ENCODE measurements at places on chromosomes 12 and 14. TPM values are rescaled to one million over a fixed set of nuclear protein-coding genes. Genes with fewer than 3 reads are reported as not detected.
A peak's percentile ranks its signal among the peaks of the same experiment; 100 is the strongest.

KRT83 gene
- total RNA-seq, result not detected

ARHGAP9 gene
- 9.8 TPM for total RNA-seq

P2RX7 gene
- total RNA-seq, result 0.21 TPM

BEGAIN gene
- not detected for total RNA-seq

DIO3 gene
- total RNA-seq, result not detected

RHOF gene
- 2.4 TPM for total RNA-seq

GRCh38 chr14:26522967-26523366 is 74.9 kb downstream of the NOVA1 start:
- no peak for DNase-seq

- DNase-seq, result no peak
Observed at GRCh38 chr14:50381823-50382287, 14.8 kb downstream of the CDKL1 start.

DNA sequence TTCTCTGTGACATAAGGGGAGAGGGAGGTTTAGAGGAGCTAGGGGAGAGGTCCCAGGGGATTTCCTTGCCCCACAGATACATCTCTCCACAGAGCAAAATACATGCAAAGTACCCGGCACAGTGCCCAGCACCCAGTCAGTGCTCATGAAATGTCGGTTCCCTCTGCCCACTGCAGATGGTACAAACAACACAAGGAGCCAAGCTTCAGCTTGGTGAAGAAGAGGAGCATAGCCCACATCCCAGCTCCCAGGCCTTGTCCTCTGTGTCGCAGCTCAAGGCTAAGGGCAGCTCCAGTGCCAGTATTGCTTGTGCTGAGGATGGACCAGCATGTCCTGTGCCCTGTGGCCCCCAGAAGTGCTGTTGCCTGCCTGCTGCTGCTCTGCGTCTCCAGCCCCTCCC is 35.0 kb upstream of the FKBP4 start:
- no peak for DNase-seq

- no peak for DNase-seq
Observed at GRCh38 chr14:77144412-77145115, 3.0 kb upstream of the ZDHHC22 start.

GRCh38 chr14:67269298-67270060 is 28.2 kb downstream of the PALS1 start:
- peak; percentile 59 for DNase-seq

DNA sequence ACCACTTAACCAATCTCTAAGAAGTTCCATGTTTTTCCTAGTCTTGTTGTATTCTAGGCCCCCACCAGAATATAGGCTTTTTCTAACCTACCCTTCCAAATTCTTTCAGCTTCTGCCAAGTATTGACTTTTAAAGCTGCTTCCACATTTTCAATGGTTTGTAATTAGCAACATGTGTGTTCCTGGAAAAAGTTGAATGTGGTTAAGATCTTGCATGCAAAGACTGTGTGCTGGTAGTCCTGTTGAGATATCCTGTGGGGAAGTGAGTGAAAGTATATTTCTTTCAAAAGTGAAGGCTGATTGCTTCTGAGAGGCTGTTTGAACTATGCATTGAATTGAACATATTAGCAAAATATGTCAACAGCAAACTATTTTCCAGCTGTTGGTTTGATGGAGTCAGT is 646 bp upstream of the OR6C4 start:
- no peak for DNase-seq

DNA sequence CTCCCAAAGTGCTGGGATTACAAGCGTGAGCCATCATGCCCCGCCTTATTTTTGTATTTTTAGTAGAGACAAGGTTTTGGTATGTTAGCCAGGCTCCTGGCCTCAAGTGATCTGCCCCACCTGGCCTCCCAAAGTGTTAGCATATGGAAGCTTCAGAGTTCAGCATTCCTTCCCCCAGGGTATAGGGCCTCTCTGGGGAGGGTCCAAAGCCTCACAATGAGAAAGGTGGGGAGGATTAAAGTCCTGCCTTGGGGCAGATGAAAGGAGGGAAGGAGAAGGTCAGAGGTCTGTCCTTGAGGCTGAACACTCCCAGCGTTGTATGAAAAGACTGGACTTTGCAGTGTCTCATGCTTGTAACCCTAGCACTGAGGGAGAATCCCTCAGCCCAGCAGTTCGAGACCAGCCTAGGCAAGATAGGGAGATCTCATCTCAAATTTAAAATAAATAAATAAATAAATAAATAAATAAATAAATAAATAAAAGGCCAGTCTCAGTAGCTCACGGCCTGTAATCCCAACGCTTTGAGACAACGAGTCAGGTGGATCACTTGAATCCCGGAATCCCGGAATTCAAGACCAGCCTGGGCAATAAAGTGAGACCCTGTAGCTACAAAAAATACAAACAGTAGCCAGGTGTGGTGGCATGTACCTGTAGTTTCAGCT is 22.0 kb upstream of the RCOR1 start:
- DNase-seq, result no peak

DNA sequence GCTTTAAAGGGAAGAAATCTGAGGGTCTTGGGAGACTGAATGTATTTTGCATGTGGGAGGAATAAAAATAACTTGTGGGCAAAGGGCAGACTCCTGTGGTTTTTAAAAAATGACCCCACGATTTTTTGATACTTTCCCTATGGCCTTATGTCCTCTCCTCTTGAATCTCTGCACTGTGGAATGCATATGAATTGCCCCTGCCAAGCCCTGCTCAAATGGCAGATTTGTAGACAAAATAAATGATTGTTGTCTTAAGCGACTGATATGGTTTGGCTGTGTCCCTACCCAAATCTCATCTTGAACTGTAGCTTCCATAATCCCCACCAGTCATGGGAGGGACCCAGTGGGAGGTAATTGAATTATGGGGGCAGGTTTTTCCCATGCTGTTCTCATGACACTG is 223.8 kb downstream of the DACT1 start:
- peak; percentile 38 for DNase-seq

DNA sequence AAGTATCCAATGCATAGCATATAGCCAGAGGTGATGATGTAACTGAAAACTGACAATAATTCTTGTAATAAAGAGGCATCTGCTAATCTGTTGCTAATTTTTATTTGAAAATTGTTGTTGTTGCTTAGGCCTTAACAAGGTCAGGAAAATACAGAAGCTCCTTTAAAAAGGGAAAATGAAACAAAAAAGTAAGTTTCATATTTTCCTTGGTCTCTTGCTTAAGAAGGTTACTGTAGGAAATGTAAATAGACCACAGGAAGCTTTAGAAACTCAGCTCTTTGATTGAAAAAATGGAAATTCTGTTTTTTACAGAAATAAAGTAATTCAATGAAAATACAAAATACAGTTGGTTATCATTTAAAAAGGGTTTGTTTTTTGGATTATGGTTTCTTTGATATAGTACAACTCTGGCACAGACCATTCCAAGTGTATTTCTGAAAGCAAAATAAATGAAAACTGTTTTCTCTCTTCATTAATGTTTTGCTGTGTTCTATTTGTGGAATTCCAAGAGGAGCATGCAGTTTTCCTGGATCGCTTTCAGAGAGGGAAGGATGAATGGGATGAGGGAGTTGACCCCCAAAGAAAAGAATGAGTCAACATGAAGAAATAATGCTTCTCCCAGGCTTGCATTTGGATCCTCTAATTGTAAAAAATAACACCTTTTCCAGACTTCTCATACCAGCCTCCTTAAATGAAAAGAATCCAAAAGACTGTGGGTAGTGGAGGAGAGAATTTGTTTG is 398.0 kb upstream of the FAR2 start:
- no peak for DNase-seq

DNA sequence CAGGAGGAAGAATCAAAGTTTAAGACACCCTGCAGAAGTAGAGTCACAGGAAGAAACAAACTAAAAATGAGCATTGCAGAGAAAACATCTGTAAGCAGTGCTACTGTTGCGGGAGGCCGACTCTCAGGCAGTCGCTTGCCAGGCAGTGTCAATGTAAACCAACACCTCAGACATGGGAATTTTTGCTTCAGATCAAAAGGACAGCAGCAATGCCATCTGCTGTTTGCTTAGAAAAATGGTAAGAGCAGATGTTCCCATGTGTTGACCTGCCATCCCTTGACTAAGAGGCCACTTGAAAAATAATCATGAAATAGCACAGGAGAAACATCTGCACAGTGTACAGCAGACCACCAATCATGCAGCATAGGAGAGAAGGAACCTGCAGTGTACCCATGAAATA is 196.6 kb downstream of the SLC25A21 start:
- peak; percentile 40 for DNase-seq

DNA sequence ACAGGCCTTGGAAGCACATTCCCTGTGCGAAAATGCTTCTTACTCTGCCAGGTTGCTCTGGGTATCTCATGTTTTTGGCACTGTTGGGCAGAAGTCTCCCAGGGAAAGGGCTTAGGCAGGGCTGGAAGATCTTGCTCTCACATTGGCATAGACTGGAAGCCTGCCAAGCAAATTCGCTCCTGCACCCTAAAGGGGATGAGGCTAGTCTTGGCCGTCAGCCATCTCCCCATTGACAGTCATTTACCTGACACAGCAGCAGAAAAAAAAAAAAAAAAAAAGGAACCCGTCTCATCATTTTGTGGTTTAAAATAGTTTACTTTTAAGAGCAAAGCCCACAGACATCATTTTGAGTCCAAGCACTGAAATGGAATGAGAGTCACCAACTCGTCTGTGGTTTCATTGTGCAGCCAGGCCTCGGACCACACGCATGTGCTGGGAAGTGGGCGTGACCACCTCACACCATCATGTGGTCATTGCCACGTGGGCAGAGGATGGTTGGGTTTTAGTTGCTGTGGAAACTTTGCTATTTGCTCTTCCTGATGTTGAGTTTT is 84.8 kb downstream of the NRXN3 start:
- peak; percentile 0 for DNase-seq

- DNase-seq, result no peak
Observed at GRCh38 chr14:54447231-54447692, 6.1 kb upstream of the CNIH1 start.

GRCh38 chr12:57243521-57244311 is 7.3 kb downstream of the STAC3 start:
- no peak for DNase-seq

DNA sequence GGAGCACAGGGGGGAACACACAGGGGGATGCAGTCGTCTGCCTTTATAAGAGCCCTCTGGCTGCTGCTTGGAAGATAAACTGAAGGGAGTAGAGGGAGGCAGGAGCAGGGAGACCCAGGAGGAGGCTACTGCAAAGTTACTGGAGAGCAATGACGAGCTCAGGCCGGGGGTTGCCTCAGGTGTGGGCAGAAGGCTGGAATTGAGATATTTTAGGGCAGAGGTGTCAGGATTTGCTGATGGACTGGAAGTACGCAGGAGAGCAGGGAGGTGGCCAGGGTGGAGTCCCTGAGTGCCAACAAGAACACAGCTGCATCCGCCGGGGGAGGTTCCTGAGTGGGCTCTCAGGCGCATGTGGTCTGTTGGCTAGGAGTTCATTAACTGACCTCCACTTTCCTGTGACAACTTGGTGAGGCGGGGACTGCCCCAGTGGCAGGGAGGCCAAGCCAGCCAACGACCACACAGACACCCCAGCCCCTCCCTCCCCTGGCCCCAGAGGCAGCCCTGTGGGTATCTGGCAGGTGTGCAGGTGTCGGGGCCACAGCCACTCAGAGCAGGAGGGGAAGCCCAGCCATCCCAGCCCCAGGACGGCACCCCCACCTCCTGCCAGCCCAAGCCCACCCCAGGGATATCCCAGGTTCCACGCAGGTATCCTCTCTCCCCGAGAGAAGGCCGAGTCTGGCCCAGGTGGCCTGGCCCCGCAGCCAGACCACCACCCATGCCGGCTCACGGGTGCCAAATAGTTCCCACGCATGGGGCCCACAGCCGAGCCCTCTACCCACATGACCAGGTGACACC is 85.4 kb downstream of the NCOR2 start:
- DNase-seq, result no peak

DNA sequence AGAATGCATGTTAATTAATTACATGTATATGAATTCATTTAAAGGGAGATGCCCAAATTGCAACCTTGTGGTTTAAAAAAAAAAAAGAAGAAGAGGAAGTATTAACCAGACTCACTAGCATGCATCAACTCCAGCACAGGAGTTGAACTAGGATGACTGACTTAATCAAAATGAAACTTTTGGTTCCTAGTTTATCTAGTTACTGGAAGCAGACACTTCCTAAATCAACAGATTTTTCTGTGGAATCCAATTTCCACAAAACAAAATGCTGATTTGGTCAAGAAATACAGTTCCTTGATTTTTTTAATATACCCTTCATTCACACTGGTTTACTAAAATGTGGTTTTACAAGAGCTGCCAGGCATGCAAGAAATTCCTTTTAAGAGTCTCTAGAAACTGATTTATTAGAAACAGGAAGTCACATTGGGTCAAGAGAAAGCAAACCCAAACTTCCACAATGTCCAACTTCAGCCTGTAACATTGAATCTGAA is 41.6 kb downstream of the ITPR2 start:
- peak; percentile 54 for DNase-seq

DNA sequence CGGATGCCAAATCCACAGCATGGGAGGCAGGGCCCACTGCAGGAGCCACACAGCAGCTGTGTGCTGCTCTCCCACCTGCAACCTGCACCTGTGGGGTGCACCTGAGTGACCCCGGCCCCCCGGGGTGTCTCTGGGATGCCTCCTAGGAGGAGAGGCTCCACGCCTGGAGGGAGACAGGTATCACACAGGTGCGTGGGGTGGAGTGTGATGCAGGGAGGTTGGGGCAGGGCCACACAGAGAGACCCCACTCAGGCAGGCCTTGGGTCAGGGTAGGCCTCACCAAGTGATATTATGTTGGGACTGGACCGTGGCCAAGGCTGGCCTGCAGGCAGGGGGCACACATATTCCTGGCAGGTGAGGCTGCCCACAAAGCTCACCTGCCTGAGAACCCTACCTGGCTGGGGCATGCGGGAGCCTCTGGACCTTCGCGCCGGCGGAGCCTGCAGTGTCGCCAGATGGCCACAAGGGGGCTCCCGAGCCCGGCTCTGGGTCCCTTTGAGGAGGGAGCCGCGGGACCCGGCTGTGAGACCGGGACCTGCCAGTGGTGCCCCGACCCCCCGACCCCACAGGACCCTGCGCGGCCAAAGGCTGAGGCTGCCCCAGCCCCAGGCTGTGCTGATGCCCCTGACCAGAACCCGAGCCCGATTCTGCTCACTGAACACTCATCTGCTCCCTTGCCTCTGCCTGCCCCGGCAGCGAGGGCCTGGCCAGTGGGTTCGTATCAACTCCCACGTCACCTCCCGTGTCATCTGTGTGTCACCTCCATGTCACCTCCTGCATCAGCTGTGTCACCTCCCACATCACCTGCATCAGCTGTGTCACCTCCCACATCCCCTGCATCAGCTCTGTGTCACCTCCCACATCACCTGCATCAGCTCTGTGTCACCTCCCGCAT is 11.4 kb downstream of the TMEM121 start:
- DNase-seq, result peak; percentile 30

DNA sequence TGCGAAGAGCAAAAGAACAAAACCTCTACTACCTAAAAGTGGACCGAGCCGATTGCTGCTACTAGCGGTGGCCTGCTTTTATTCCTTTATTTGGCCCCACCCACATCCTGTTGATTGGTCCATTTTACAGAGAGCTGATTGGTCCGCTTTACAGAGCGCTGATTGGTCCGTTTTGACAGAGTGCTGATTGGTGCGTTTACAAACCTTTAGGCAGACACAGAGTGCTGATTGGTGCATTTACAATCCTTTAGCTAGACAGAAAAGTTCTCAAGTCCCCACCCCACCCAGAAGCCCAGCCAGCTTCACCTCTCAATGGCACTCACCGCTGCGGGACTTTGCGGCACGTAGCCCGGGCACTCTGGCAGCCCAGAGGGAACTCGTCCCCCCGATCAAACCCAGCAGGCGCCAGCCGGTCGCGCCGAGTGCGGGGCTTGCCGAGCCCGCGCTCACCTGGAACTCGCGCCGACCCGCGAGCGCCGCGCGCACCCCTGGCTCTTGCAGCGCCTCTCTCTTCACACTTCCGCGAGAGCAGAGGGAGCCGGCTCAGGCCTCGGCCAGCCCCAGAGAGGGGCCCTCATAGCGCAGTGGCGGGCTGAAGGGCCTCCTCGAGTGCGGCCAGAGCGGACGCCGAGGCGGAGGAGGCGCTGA is 8.7 kb upstream of the FGD4 start:
- no peak for DNase-seq

All from myocyte (in vitro differentiated cells).